ENCODE measurements at places on chromosomes 5 and 9.
A peak's percentile ranks its signal among the peaks of the same experiment; 100 is the strongest.

GRCh38 chr5:178230879-178231538 lies 1.6 kb downstream of the PHYKPL start:
- DNase-seq: no peak

DNA sequence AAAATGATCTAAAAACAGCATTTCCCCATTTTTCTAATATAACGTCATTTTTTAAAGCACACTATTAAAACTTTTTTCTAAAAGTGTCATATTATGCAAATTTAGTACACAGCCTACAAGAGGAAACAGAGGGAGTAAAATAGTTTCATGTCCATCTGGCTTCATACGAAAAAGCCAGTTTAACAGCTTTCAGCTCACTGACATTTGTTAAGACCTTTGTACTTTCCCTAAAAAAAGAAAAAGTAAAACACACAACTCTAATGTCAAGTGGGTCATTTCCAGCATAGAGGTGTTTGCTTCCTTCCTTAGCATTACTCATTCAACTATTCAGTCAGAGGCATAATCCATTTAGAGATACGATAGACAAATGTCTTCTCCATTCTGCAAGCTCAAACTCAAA lies 49.4 kb downstream of the ABHD17B start:
- DNase-seq: no peak

GRCh38 chr9:102845827-102846371 lies 149.2 kb upstream of the CYLC2 start:
- no peak for DNase-seq

- DNase-seq: no peak
Observed at GRCh38 chr9:16824545-16825330, 45.7 kb downstream of the BNC2 start.

DNA sequence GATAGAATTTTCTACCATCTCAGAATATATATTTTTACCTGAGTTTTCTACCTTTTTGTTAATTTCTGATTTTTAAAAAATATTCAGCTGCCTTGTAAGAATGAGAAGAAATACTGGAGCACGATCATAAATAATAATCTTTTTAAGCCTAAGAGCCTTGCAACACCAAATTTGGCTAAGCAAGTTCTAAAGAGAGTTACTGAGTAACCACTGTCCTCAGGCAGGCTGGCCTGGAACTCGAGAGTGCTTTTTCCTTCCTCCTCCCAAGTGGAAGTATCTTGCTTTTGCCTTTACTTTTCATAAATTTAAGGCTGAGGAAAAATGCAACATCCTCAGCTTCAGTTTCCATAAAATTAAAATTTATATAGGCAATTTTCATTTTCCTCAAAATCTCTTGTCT lies 21.0 kb downstream of the GLRX start:
- no peak for DNase-seq

GRCh38 chr9:130675396-130675795 lies 11.0 kb downstream of the PRDM12 start:
- no peak for DNase-seq

GRCh38 chr9:134793288-134794188 lies 87.1 kb upstream of the FCN2 start:
- DNase-seq: no peak

- DNase-seq: no peak
Observed at GRCh38 chr5:35004771-35005170, 43.0 kb downstream of the AGXT2 start.

DNA sequence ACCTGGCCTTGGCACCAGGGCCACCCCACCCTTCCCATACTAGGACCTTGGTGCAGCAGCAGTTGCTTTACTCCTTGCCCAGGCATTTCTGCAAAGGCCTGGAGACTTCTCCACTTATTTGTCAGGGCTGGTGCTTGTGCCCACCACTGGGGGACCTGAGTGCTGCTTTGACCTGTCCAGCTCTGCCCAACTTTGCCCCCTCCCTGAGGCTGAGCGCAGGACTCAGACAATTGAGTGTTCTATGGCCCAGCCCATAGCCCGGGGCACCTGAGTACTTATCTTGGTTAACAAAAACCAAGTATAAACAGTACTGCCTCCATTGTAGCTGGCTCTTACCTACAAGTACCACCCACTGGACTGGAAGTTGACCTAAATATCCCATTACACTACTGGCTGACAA lies 406.1 kb upstream of the CHD1 start:
- no peak for DNase-seq

- no peak for DNase-seq
Observed at GRCh38 chr9:87234854-87235253, 262.8 kb upstream of the DAPK1 start.

GRCh38 chr5:39461007-39461682 lies 36.4 kb upstream of the DAB2 start:
- no peak for DNase-seq

DNA sequence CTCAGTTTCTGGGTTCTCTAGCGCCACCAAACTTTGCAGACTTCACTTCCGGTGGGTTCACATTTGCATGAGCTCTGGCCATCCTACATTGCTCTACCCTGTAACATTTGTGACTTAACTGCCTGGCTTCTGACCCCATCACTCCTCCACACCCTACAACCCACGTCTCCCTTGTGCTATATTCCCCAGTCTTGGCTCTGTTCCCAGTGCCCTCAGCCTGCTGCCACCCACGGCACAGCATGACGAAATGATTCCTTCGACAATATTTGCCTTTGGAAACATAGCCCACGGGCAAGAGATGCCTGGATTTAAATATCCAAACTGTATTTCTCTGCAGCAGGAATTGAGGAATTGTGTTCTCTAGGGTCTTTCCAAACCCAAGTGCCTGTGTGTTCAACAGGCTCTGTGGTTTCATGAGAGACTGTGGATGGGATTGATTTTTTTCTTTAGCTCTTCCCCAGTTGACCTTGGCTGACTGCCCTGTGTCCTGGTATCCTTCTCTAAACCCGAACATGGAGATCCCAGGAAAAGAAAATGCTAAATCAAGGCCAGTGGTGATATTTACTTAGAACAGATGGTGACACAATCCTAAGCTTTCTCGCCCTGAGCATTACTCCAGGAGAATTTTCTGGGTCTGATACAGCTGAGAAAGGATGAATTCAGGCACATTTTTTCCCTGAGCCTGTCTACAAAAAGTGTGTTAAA lies 44.4 kb upstream of the GRIA1 start:
- no peak for DNase-seq

GRCh38 chr5:168793841-168794837 lies 215.0 kb upstream of the PANK3 start:
- DNase-seq: peak; percentile 27

GRCh38 chr9:110912419-110913291 lies 125.6 kb downstream of the LPAR1 start:
- DNase-seq: no peak

GRCh38 chr5:10162468-10162867 lies 87.2 kb downstream of the ATPSCKMT start:
- no peak for DNase-seq

All from stimulated activated CD4-positive, alpha-beta T cell treated with anti-CD3 and anti-CD28 coated beads, Interleukin-2, amount 100 ng/mL, for 48 hours (primary cell).